ENCODE measurements at places on chromosomes 2 and 18.

- peak; percentile 14 for DNase-seq
Observed at GRCh38 chr2:73112026-73112912, 479 bp downstream of the RAB11FIP5 start.

GRCh38 chr18:61935362-61935761 lies 42.6 kb upstream of the RNF152 start:
- no peak for DNase-seq

DNA sequence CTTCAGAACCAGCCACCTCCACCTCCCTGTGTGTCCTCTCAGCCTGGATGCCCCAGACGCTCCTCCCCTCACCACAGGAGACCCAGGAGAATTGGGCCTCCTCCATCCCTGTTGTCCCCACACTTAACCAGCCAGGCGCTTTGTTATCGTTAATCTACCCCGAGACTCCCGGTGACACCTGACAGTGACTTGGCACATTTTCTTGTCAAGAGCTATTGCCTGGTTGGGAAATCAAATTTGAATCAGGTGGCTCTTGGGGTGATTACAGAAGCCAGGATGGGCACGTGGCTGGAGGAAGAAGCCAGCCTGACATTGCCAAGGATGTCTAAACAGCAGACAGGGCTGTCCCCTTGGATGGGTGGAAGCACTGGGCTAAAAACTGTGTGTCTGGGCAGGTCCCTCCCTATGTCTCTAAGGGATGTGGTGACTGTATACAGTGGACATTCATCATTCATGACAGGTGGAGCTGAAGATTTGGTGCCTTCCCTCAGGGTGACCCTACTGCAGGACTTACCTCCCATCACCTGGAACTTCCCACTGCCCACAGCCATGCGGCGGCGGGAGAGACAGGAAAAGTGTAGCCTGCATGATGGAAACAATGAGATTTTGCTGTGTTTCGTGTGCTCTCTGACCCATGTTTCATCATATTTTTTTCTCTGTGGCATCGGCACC lies 157.2 kb upstream of the CAPN13 start:
- no peak for DNase-seq

GRCh38 chr2:71938108-71938507 lies 209.6 kb downstream of the CYP26B1 start:
- no peak for DNase-seq

- DNase-seq = no peak
Observed at GRCh38 chr2:39133215-39133851, 12.5 kb upstream of the SOS1 start.

DNA sequence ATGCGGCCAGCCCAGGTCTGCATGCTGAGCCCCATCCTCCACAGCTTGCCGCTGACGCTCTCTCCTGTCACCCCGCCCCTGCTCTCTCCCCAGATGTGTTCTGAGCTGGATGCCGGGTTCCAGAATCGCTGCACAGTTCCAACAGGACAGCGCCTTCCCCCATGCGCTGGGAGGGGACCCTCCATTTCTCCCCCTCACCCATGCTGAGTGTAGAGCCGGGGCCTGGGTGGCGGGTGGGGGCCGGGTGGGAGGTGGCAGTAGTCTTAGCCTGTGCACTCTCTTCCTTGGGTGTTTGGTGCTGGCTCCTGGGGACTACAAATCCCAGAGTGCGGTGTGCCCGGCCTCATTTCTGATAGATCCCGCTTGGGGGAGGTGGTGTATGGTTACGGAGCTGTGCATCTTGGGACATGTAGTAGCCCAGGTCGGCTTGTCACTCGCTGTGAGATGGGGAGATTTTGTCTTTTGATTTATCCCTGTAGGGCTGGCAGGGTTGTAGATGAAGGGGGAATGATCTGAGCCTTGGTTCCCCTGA lies 6.8 kb downstream of the DNAJB2 start:
- no peak for DNase-seq

- DNase-seq = no peak
Observed at GRCh38 chr2:70948337-70949003, 12.8 kb downstream of the ATP6V1B1 start.

GRCh38 chr18:71936744-71937143 lies 607.4 kb downstream of the CBLN2 start:
- no peak for DNase-seq

- no peak for DNase-seq
Observed at GRCh38 chr18:11379660-11380059, 229.7 kb upstream of the SLC35G4 start.

DNA sequence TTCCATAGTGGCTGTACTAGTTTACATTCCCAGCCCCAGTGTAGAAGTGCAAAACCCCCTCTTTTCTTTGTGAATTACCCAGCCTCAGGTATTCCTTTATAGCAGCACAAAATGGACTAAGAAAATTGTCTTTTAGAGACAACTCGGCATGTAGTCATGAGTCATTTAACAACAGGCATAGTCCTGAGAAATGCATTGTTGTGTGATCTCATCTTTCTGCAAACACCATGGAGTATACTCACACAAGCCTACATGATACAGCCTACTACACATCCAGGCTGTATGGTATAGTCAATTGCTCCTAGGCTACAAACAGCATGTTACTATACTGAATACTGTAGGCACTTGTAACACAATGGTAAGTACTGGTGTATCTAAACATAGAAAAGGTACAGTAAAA lies 44.4 kb upstream of the MBP start:
- DNase-seq = no peak

DNA sequence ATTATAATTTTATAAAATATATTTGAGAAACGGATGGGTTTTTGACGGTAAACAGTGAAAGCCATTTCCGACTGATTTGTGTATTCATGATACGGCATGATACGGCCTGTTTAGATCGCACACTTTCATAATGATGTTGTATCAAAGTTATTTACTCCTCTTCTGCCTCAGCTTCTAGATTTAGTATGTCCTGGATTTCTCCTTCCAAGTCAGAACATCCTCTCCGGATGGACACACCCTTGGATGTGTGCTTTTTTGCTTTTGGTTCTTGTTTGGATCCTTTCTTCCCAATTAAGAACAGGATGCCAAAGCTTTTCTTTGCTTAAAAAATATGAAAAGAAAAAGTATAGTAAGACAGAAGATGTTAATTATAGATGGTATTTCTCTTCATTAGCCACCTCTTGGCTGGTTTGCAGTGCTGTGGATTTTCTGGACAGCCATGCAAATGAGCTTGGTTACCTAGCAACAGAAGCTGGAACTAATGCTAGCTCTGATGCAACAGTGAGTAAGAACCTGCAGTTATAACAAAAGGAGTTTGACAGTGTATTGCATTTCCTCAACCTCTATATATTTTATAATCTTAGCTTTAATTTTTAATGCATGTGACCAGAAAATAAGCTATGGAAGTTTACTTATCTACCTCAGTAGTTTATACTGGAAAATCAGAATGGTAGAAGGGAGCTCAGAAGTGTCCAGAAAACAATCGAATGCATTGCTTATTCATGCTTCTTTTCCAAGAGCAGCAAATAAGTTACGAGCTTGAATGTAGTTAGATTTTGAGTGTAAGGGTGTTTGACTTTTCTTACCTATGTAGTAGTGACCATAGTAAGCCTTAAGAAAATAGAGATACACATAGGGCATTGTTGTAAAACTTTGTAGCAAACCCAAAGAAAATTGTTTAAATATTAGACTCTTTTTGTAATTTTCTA lies 27.9 kb downstream of the RMND5A start:
- DNase-seq = peak; percentile 47

DNA sequence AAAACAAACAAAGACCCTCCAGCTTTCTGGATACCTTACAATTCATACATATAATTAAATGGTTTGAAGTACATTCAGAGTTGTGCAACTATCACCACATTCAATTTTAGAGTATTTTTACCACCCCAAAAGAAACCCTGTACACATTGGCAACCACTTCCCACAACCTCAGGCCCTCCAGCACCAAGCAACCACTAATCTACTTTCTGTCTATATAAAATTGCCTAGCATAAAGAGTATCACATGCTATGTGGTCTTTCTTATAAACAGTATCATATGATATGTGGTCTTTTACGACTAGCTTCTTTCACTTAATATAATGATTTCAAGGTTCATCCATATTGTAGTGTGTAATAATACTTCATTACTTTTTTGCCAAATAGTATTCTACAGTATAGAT lies 7.3 kb downstream of the IER3IP1 start:
- DNase-seq = no peak

DNA sequence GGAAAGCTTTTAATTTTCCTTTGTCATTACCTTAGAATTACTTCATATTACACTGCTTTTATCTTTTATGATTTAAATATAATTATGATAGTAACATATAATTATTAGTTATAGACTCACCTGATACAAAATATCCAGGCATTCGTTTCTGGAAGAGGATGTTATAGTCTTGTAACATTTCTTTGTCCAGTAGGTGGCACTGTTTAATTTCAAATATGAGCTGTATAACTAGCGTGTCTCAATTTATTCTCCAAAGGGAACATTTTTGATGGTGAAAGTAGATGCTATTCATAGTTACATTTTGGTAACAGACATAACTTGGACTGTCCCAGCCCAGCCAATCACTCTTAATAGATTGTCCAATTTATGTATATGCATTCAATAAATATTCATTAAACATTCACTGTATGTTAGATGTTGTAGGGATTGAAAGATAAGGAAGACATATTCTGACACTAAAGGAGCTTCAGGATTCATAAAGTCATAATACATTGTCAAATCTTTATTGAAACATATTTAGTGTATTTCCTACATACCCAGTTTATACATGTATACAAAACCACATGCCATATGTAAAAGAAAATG lies 19.2 kb downstream of the DAW1 start:
- DNase-seq = peak; percentile 50

DNA sequence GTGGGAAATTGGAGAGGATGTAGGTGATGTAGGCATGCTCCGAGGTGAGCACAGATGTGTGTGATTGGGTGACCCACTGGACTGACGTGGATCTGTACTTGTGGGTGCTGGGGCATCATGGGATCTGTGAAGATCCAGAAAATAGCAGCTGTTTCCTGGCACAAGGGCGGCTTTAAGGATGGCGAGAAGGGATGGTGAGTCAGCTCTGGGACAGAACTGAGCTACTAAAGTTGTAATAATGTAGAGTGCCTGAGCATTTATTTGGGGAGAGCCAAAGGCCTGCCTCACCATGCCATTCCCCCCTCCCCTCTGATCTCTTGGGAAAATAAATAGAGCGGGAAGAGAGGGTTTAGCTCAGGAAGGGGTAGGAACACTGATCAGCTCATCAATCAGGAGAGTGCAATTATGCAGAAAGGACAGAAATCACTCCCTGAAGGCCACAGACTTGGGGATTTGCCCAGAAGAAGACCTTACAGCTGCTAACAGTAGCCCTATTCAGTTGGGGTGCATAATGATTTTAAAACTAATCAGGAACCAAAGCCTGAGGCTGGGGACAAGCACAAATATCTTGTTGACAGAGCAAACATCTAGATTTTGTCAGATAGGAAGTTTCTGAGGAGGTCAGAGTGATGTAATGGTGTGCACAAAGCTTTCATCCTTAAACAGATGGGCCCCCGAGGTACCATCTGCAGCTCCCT lies 30.3 kb downstream of the TANC1 start:
- no peak for DNase-seq

DNA sequence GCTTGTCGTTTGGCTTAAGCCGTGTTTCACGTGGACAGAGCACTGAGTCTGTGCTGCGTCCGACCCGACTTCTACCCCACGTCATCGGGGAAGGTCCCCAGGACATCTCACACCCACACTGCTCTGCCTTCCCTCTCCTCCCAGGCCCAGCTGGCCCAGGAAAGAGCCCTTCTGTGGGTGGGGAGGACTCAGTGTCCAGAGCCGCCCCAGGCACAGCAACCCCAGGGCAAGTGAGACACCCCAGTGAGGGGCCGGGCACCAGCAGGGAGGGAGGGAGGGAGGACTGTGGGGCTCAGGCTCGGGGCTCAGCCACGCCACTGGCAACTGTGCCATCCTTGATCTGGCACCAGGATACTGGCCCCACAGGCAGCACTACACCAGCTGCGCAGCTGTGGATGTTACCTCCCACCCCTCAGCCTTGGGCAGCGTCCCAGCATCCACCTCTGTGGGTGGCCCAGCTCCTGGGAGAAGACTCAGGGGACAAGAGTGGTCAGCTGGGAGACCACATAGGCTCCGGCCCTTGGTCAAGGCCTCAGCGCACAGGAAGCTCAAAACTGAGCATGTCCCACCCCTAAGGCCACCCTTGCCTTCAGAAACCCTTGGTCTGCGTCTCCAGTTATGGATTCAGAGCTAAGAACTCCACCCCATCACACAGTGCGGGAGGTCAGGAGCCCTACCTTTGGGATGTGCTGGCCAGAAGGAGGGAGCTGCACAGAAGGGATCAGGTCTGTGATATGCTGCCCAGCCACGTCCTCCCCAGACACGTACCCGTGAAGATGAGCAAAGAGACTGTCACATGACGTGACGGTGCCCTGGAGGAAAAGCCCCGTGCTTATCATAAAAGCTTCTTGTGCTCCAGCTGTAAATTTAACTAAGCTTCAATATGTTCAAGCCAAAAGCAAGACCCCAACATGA lies 11.7 kb downstream of the PASK start:
- DNase-seq = no peak

DNA sequence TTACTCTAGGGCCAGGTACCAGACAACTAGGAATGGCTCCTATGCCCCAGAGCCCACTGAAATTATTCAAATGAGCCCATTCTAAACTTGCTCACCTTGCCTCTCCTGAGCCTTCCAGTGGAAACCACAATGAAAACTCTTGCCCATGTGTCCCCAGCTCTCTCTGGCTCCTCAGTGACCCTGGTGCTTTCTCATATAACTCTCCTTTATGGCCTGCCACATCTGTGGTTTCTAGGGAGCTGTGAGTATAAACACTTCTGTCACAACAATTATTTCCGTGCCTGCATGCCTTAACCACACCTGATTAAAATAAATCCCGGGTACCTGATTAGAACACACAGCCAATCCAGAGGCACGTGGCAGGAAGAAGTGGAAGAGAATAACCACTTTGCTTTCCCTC lies 333.0 kb upstream of the SPRED2 start:
- DNase-seq = no peak

GRCh38 chr2:96665083-96665569 lies 22.6 kb downstream of the FER1L5 start:
- DNase-seq = no peak

DNA sequence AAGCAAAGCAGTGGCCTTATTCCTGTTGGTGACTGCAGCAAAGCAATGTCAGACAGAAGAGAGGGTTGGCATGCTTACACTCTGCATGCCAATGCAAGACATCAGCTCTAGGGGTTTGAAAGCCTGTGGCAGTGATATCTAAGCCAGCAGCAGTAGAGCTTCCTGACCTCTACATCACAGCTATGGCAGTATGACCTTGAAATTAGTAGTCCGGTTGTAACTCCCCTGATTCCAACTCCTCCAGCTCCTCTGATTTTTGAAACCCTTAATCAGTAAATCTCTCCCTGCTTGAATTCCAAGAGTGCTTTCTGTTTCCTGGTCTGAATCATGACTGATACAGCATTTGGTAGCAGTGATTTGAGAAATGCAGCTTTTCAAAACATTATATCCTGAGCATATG lies 60.0 kb upstream of the LRP1B start:
- DNase-seq = no peak

GRCh38 chr2:163135256-163135655 lies 296.7 kb upstream of the KCNH7 start:
- no peak for DNase-seq

- DNase-seq = no peak
Observed at GRCh38 chr2:113233593-113234550, 44.8 kb downstream of the PAX8 start.

- DNase-seq = no peak
Observed at GRCh38 chr2:164562666-164563065, 58.6 kb downstream of the GRB14 start.

GRCh38 chr2:136091899-136092298 lies 26.1 kb downstream of the CXCR4 start:
- DNase-seq = no peak

- no peak for DNase-seq
Observed at GRCh38 chr2:55948176-55948923, 24.8 kb upstream of the EFEMP1 start.

GRCh38 chr18:50190926-50191325 lies 4.0 kb downstream of the MYO5B start:
- DNase-seq = no peak

Measured in spinal cord (tissue), 10 donors.